ENCODE measurements at places on chromosomes 3 and 15.

GRCh38 chr15:60389261-60390077 lies 8.3 kb downstream of the ANXA2 start:
- no peak overlapping the region for H3K4me3 ChIP-seq
- H3K27ac ChIP-seq: peak overlapping the region; percentile 100
- no peaks in the 10 kb centered on the region for H3K27me3 ChIP-seq
- DNase-seq: no peak
- H3K36me3 ChIP-seq: no peaks in the 10 kb centered on the region

GRCh38 chr15:66894986-66895780 lies 170.2 kb upstream of the SMAD3 start:
- H3K27ac ChIP-seq: no peak overlapping the region
- H3K4me3 ChIP-seq: no peak overlapping the region
- no peak for DNase-seq
- H3K27me3 ChIP-seq: no peaks in the 10 kb centered on the region
- H3K36me3 ChIP-seq: no peaks in the 10 kb centered on the region
- peaks cover 7% of the 10 kb centered on the region for H3K4me1 ChIP-seq

- no peaks in the 10 kb centered on the region for H3K27me3 ChIP-seq
- no peak overlapping the region for H3K27ac ChIP-seq
- no peak for DNase-seq
- H3K4me3 ChIP-seq: no peak overlapping the region
- no peaks in the 10 kb centered on the region for H3K36me3 ChIP-seq
Observed at GRCh38 chr15:94253742-94254141, 22.4 kb downstream of the MCTP2 start.

GRCh38 chr15:64144565-64145281 lies 6.8 kb upstream of the SNX22 start:
- H3K27ac ChIP-seq: no peak overlapping the region
- H3K4me3 ChIP-seq: no peak overlapping the region
- peaks cover 9% of the 10 kb centered on the region for H3K4me1 ChIP-seq
- DNase-seq: no peak
- H3K27me3 ChIP-seq: no peaks in the 10 kb centered on the region

DNA sequence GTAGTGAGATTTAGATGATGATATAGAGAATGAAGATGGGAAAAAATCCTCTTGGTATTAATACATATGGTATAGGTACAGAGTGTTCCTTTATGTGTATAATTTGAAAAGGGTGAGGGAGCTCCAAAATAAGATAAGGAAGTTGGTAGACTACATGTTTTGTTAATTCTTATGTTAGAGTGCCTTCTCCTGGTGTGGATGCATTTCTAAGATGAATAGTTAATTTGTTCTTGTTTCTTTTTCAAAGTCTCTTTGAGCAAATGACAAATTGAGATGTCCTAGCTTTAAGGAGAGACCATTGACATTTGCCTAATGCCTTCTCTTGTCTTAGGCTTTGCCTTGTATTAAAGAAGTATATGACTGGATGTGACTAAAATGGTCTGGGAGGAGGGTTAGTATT lies 34.1 kb downstream of the AKAP13 start:
- H3K27ac ChIP-seq: peak overlapping the region; percentile 66
- H3K27me3 ChIP-seq: no peaks in the 10 kb centered on the region
- DNase-seq: no peak
- H3K36me3 ChIP-seq: no peaks in the 10 kb centered on the region
- no peak overlapping the region for H3K4me3 ChIP-seq

GRCh38 chr15:101660005-101660404 lies 7.8 kb upstream of the TM2D3 start:
- H3K4me1 ChIP-seq: no peaks in the 10 kb centered on the region
- H3K36me3 ChIP-seq: no peaks in the 10 kb centered on the region
- no peaks in the 10 kb centered on the region for H3K27me3 ChIP-seq
- DNase-seq: no peak

DNA sequence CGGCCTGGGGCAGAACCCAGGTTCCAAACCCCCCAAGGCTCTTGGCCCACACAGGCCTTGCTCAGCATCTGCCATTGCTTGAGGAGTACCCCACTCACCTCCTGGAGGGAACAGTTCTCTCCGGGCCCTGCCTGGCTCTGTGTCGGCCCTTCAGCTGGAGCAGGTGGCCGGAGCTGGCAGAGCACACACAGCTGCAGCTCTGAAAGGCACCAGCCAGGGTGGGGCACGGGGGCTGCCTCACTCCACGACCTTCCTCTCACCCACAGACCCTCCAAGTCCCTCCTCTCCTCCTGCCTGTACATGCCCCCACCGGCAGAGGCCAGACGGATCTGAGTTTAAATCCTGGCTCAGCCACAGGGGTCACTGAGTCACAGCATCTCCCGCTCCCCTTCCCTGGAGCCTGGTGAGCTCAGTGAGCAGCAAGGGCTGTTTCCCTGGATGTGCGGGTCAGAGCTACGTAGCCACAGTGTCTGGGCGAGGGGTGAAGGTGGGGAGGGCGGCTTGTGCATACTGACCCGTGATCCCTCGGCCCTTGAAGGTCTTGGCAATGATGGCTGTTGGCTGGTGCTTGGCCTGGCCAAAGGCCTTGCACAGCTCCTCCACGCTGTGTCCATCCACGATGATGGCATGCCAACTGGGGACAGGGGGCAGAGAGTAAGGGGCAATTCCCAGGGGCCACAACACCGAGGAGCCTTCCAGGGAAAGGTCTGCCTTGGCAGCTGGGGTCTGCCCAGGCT lies 23.0 kb downstream of the TKT start:
- H3K27me3 ChIP-seq: no peaks in the 10 kb centered on the region
- no peak overlapping the region for H3K27ac ChIP-seq
- peaks cover 9% of the 10 kb centered on the region for H3K4me1 ChIP-seq
- no peak for DNase-seq
- H3K36me3 ChIP-seq: no peaks in the 10 kb centered on the region

DNA sequence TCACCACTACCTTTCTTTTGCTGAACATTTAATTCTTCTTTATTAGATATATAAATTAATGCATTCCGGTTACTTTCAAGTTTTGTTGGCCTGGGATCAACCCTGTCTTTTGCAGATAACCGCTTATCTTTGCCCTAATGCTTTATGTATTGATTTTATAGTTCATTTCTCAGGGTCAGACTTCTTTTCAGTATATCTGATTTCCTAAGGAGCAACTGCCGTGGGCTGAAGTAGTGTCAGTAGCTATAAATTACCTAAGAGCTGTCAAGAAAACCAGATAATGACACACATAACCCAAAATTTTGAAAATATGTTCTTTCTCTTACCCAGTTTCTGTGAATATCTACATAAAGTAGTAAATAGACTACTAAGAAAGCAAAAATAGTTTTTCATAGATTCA lies 38.0 kb downstream of the COL6A5 start:
- no peaks in the 10 kb centered on the region for H3K36me3 ChIP-seq
- no peak for DNase-seq
- no peak overlapping the region for H3K27ac ChIP-seq
- H3K4me3 ChIP-seq: no peak overlapping the region
- H3K27me3 ChIP-seq: no peaks in the 10 kb centered on the region

DNA sequence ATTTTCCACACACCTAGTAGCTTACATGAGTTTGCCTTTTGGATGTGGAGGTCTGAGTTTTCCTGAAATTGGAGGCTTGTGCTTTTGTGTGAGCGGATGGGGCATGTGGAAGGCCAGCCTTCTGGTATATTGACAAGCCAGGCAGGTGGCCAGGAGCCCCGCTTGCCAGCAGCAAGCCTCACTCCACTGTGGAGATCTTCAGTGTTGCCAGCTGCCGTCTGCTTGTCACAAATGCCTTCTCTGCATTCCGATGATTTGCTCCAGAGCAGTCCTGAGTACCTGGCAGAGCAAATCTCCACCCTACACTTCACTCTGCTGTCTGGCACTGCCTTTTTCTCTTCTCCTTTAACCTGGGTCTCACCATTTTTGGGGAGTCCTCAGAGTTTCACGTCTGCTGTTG lies 29.1 kb upstream of the CHST2 start:
- H3K27ac ChIP-seq: no peak overlapping the region
- no peaks in the 10 kb centered on the region for H3K4me1 ChIP-seq
- H3K27me3 ChIP-seq: no peaks in the 10 kb centered on the region

GRCh38 chr15:69666441-69666882 lies 213.8 kb downstream of the RPLP1 start:
- H3K27ac ChIP-seq: no peak overlapping the region
- H3K27me3 ChIP-seq: peaks cover 3% of the 10 kb centered on the region
- DNase-seq: no peak
- H3K4me1 ChIP-seq: no peaks in the 10 kb centered on the region

GRCh38 chr15:96381463-96381862 lies 51.0 kb downstream of the NR2F2 start:
- no peaks in the 10 kb centered on the region for H3K36me3 ChIP-seq
- H3K27ac ChIP-seq: no peak overlapping the region
- H3K27me3 ChIP-seq: peaks cover 3% of the 10 kb centered on the region
- H3K4me3 ChIP-seq: no peak overlapping the region
- DNase-seq: no peak

DNA sequence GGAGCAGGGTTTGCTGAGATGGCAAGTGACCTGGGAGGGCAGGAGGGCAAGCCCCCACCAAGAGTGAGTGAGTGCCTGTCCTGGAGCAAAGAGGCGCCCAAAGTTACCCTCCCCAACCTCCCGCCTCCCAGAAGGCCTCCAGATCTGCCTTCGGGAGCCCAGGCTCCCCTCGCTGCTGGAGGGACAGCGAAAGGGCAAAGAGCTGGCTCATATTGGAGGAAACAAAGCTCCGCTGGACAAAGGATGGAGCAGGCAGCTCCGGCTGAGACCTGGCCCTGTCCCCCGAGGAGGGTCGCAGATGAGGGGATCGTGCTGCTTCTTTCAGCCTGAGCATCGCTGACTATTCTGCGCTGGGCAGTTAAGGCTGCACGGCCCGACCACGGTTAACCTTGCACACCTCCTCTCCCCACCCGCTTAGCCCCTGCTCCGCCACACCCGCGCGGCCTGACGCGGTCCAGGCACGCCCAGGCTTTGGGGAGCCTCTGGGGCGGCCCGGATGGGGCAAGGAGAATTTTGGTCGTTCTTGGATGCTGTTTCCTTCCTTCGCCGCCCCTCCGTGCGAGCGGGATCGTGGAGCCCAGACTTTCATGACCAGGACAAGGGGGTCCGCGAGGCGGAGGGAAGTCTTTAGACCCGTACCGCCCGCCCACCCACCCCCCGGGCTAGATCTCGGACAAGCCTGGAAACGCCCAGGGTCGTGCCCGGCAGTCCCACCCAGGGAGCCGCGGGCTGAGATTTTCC lies 651 bp downstream of the PLCD1 start:
- H3K27me3 ChIP-seq: no peaks in the 10 kb centered on the region
- peaks cover 9% of the 10 kb centered on the region for H3K4me1 ChIP-seq
- H3K36me3 ChIP-seq: no peaks in the 10 kb centered on the region
- H3K4me3 ChIP-seq: peak overlapping the region; percentile 17
